ENCODE measurements at places on chromosomes 3 and 15. TPM values are rescaled to one million over a fixed set of nuclear protein-coding genes. Genes with fewer than 3 reads are reported as not detected.

The FAM107A gene
- 32.2 TPM for total RNA-seq

The ARL6 gene
- 32.7 TPM for total RNA-seq

The WDR93 gene
- 0.25 TPM for total RNA-seq

The SLC28A2 gene
- not detected for total RNA-seq

The STT3B gene
- total RNA-seq, result 139 TPM

The DNAJA4 gene
- 23.1 TPM for total RNA-seq

The ANKRD34C gene
- total RNA-seq, result under 0.01 TPM

The SGO1 gene
- 2.0 TPM for total RNA-seq
